T-helper 9 cell (primary cell): ENCODE measurements at places on chromosomes 1 and 21.

GRCh38 chr1:197904126-197904787 is 1.8 kb downstream of the C1orf53 start:
- DNase-seq, result no peak

DNA sequence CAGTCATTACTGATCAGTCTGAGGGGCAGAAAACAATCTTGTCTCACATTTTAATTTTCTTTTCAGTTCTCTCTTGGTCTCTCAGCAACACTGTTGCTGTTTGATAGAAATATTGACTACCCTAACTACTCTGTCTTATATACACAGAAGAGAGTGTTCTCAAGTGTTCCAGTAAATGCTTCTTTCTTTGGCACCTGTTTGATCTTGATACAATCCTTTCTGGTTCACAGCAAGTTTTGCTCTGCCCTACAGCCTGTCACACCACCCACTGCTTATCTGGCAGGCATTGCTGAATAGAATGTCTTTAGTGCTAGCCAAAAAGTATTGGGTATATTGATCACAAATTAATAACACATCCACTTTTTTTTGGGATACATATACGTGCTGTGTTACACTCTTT is 75.7 kb upstream of the WLS start:
- DNase-seq, result no peak

DNA sequence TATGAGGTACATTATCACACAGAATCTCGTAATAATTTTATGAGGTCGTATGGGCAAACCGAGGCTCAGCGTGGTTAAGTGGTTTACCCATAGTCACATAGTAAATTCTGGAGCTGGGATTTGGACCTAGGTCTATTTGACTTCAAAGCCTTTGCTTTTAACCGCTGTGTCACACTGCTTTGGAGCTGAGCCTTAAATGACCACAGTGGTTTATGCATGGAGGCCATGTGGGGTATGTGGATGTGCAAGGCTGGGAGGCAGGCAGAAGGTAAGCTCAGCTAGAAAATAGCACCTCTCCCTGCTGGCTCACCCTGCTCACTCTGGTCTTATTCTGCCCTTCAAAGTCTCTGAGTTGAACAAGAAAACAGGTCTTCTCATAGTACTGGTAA is 269.5 kb downstream of the TRABD2B start:
- DNase-seq, result no peak

DNA sequence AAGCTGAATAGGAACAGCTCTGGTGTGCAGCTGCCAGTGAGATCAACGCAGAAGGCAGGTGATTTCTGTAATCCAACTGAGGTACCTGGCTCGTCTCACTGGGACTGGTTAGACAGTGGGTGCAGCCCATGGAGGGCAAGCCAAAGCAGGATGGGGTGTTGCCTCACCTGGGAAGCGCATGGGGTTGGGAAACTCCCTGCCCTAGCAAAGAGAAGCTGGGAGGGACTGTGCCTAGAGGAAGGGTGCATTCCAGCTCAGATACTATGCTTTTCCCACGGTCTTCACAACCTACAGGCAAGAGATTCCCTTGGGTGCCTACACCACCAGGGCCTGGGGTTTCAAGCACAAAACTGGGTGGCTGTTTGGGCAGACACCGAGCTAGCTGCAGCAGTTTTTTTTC is 183.2 kb downstream of the DNM3 start:
- no peak for DNase-seq

GRCh38 chr1:226131639-226132038 is 54.9 kb downstream of the ACBD3 start:
- DNase-seq, result no peak

GRCh38 chr1:171218661-171219060 is 29.6 kb upstream of the FMO1 start:
- no peak for DNase-seq

- no peak for DNase-seq
Observed at GRCh38 chr1:4655674-4656532, 1.5 kb downstream of the AJAP1 start.
